ENCODE measurements at places on chromosomes 4 and X. TPM values are rescaled to one million over a fixed set of nuclear protein-coding genes. Genes with fewer than 3 reads are reported as not detected.

UBE2A gene
- 70.3 TPM for total RNA-seq

DNA sequence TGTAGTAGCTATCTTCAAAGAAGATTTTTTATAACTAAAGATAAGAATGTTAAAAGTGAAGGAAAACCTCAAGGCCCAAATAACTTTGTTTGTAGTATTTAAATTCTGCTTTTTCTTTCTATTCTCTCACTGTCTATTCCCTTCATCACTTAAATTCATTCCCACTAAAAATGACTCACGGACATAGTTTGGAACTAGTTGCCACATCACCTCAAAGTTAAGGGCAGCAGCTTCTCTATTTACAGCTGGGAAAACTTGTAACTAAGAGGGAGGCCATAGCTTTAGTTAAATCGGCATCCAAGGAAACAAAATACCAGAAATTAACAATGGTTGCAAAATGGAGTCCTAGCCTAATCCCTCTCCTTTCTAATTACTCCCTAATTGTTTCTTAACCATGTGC lies 325.4 kb upstream of the MAGEB2 start:
- H3K4me1 ChIP-seq, result no peaks in the 10 kb centered on the region
- no peak overlapping the region for H3K27ac ChIP-seq
- H3K27me3 ChIP-seq, result no peaks in the 10 kb centered on the region

DNA sequence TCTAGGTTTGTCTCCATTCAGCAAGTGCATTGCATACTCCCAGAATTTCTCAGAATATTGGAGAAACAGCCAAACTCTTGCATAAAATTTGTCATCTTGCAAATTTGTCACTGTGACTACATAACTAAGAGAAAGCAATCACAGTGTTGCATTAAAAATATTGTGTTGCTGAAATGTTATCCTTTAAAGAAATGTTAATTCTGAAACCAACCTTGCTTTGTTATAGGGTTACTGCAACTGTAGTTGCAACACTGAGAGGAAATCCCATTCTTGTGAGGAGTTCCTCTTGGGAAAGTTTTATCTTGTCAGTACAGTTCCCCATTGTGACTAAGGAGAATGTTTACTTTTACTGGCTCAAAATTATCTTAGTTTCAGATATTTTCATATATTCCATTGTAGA lies 20.9 kb downstream of the CYBB start:
- no peak overlapping the region for H3K27ac ChIP-seq
- DNase-seq, result no peak
- no peak overlapping the region for H3K4me3 ChIP-seq
- no peaks in the 10 kb centered on the region for H3K4me1 ChIP-seq
- no peaks in the 10 kb centered on the region for H3K36me3 ChIP-seq

NEUROG2 gene
- total RNA-seq, result not detected

DNA sequence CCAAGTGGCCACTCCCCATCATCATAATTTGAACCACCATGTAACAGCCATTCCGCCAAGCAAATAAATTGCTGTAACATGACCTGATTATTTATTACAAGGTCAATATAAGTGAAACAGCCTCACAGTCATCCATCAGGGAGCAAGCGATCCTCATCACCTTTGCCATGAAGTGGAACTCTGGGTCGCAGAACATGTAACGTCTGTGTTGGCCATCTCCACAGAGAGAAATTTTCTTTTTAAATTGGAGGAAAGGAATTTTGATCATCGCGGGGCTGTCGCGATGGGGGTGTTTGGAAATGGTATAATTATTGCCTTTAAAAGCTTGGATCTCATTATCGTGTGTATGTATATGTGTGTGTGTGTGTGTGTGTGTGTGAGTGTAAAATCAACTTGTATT lies 90.2 kb downstream of the SHOX start:
- H3K36me3 ChIP-seq, result no peaks in the 10 kb centered on the region
- no peaks in the 10 kb centered on the region for H3K4me1 ChIP-seq
- H3K27ac ChIP-seq, result no peak overlapping the region
- H3K4me3 ChIP-seq, result no peak overlapping the region
